ENCODE measurements at places on chromosomes 2 and 18.

GRCh38 chr2:70789304-70790135 is 923 bp downstream of the FIGLA start:
- peak; percentile 61 for DNase-seq

GRCh38 chr2:147500229-147500628 is 344.6 kb upstream of the ACVR2A start:
- DNase-seq = no peak

GRCh38 chr18:75060185-75060584 is 148.8 kb downstream of the PTGR3 start:
- DNase-seq = no peak

- no peak for DNase-seq
These were observed 20.6 kb downstream of the MBD2 start for GRCh38 chr18:54203914-54204313.

DNA sequence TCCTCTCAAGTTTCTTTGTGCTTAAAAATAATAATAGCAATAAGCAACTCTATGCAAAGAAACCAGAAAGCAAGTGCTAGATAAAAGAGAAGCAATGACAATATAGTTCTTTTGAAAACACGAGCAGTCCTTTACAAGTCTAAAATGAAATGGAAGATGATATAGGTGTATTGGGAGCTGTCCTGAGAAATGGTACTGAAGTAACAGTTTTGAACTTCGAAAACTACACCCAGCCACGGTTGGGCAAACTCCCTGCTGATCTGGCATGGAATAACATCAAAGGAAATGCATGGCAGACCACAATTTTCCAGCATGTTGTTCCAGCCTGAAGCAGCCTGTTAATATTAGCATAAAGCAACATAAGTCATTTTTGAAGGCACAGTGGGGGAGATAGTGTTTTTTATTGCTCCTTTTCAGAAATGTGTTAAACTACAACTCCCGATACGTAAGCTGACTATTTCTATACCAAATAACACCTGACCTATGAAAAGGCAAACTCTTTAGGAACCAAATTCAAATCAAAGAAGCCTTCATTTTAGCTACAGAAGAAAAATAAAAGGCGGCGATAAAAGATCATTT is 596.1 kb upstream of the KLHL29 start:
- no peak for DNase-seq

DNA sequence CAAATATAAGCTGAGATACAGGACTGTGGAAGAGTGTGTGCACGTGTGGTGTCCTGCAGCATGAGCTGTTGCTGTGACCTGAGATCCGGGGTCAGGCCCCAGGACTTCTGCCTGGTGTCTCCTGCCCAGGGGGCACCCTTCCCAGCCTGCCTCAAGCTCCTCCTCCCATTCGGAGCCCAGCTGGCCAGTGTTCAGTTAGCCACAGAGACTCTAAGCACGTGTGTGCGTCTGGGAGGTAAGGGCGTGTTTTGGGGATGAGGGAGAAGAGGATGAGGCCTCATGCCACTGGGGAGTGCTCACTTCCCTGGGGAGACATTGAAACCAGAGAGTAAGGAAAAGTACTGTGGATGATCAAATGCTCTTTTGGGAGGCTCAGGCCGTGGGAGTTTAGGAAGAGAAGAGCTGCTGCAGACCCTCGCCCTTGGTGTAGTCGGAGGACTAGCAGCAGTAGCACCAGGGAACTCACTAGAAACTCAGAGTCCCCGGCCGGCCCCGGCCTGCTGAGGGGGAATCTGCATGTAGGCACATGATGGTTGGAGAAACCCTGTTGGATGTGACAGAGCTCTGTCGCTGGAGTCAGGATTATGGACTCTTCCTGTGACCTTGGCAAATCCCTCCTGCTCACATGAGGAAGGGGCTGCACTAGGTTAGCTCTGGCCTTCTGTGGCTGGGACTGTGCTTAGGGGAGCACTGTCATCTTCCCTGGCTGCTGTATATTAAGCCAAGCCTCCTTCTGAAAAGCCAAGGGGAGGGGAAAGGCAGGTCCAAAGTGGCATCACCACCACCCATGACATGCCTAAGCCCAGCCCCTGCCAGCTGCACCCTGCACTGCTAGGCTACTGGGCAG is 231.1 kb downstream of the DYSF start:
- no peak for DNase-seq

DNA sequence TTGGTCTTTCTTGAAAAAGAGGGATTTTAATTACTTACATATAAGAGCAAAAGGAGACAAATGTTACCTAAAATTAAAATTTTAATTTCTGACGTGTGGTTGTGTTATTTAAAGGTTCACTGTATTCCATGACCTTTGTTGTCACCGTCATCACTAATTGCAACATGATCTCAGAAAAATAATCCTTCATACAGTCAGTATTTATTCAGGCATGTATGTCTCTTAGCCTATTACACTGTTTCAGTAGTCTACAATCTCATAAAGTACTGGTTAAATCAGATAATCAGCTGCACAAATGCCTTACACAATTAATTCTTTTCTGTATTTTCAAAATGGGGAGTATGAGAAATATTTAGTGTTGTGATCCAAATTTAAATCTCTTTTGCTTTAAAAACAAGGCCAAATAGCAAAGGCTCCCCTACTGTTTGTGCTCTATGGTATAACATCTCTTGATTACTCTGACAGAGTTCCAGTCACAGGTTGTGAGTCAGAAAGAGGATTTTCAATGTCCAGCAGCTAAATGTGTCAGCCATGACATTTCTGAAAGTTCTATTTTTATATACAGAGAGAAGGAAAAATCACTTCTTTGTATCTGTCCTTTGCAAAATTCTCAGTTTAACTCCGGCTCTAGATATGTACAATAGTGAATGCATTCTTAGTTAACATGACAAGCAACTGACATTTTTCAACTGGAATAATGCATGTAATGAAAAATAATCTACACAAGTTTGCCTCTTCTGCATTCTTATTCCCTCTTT is 184.0 kb downstream of the FIGN start:
- DNase-seq = peak; percentile 56
